ENCODE measurements at places on chromosomes 7 and 10. TPM values are rescaled to one million over a fixed set of nuclear protein-coding genes. Genes with fewer than 3 reads are reported as not detected.

Gene LRGUK
- 0.19 TPM for total RNA-seq

Gene SLC26A3
- total RNA-seq, result 0.33 TPM

Gene CDK1
- total RNA-seq, result 1.5 TPM

Gene GNGT1
- total RNA-seq, result not detected

Gene RAMP3
- 30.7 TPM for total RNA-seq

Gene CALCR
- total RNA-seq, result 0.08 TPM

Gene FAM3C
- total RNA-seq, result 46.2 TPM

Gene ITGA8
- 1.7 TPM for total RNA-seq

Gene OR2A7
- total RNA-seq, result 0.16 TPM

Gene SLC16A9
- 1.1 TPM for total RNA-seq

Gene ZNF503
- 5.9 TPM for total RNA-seq

Gene MRPS17
- 19.4 TPM for total RNA-seq

DNA sequence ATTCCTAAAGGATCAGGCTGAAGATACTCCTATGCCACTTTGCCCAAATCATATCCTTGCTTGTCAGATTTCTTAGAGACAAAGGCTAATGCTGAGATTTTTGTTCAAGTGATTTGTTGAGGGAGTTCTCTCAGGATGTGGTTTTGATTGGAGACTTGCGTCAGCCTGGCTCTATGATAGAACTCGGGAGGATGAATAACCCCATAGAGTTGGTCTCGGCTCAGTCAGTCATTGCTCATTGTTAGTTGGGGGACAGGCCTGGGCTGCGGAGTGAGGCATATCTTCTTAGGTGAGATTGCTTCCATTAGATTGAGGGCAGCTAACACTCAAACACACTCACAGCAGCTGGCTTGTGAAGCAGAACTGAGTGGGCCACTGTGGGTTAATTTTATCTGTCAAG is 203.4 kb downstream of the KIF20B start:
- H3K27me3 ChIP-seq, result no peaks in the 10 kb centered on the region
- H3K36me3 ChIP-seq, result no peaks in the 10 kb centered on the region
- H3K27ac ChIP-seq, result no peak overlapping the region
- H3K4me3 ChIP-seq, result no peak overlapping the region
- no peaks in the 10 kb centered on the region for H3K4me1 ChIP-seq

DNA sequence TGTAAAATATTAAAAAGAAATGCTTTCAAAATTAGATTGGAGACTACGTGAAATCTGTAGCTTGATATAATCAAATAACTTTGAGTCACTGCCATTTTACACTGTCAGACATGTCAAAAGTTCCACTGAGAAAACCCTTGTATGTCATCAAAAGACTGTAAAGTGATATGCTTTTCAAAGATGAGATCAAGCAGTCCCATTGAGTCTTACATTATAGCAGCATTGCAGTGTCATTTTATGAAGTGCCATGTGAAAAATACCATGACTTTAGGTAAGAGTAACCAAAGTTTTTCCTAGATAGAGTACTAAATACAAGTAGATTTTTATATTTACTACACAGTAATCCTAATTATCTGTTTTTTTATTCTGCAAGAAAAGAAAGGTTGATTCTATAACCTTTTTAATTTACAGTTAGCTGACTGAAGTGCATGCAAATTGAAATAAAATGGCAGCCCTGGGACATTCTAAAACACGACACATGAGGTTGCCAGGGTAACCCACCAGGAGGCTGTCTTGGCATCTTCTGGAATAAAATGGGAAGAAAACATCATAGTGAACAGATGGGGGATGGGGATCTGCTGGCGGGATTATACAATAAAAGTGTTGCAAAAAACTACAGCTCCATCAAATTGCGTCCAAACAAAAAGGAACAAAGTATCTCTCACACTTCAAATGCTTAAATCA is 91.3 kb upstream of the TMEM106B start:
- no peaks in the 10 kb centered on the region for H3K27me3 ChIP-seq
- no peaks in the 10 kb centered on the region for H3K36me3 ChIP-seq
- DNase-seq, result no peak
- H3K4me3 ChIP-seq, result no peak overlapping the region

- H3K4me3 ChIP-seq, result no peak overlapping the region
- H3K27me3 ChIP-seq, result no peaks in the 10 kb centered on the region
Measured at GRCh38 chr10:110035070-110035921, 27.5 kb downstream of the ADD3 start.

GRCh38 chr7:108015740-108016139 is 12.8 kb upstream of the LAMB1 start:
- H3K27ac ChIP-seq, result no peak overlapping the region
- no peaks in the 10 kb centered on the region for H3K36me3 ChIP-seq
- H3K4me1 ChIP-seq, result peaks cover 30% of the 10 kb centered on the region
- H3K4me3 ChIP-seq, result no peak overlapping the region
- DNase-seq, result no peak

DNA sequence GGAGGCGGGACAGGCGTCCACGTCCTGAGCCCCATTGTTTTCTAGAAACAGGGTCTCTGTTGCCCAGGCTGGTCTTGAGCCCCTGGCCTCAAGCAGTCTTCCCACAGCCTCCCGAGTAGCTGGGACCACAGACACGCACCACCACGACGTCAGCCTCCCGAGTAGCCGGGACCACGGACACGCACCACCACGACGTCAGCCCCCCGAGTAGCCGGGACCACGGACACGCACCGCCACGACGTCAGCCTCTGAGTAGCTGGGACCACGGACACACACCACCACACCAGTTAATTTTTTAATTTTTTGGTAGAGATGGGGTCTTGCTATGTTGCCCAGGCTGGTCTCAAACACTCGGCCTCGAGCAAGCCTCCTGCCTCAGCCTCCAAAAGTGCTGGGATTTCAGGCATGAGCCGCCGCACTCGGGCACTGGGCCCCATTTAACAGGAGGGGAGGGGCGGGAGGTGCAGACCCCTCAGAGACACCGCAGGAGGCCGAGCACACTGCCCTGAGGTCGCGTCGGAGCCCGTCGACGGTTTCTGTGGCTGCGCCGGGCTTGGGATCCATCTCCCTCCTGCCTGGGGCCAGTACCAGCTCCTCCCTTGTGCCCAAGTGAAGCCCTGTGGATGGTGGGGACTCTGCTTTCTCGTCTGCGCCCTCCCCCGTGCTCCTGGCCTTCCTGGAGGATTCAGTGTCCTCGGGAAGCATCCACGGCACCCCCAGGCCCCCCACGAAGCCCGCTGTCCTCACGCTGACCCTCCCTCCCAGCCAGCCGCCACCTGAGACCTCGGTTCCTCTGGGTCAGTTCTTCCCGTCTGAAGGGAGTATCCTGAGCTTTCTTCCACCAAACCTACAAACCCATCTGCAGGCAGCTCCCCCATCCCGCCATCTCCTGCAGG is 13.0 kb downstream of the FAM20C start:
- H3K27ac ChIP-seq, result no peak overlapping the region
- H3K27me3 ChIP-seq, result no peaks in the 10 kb centered on the region
- peaks cover 54% of the 10 kb centered on the region for H3K36me3 ChIP-seq

GRCh38 chr10:128083191-128083895 is 42.9 kb downstream of the MKI67 start:
- H3K4me1 ChIP-seq, result no peaks in the 10 kb centered on the region
- H3K4me3 ChIP-seq, result no peak overlapping the region
- H3K27ac ChIP-seq, result no peak overlapping the region
- peaks cover 53% of the 10 kb centered on the region for H3K36me3 ChIP-seq
- peaks cover 3% of the 10 kb centered on the region for H3K27me3 ChIP-seq
- DNase-seq, result no peak

- no peak overlapping the region for H3K4me3 ChIP-seq
- H3K4me1 ChIP-seq, result peaks cover 3% of the 10 kb centered on the region
- no peak for DNase-seq
Measured at GRCh38 chr7:122103064-122103463, 41.0 kb downstream of the AASS start.

DNA sequence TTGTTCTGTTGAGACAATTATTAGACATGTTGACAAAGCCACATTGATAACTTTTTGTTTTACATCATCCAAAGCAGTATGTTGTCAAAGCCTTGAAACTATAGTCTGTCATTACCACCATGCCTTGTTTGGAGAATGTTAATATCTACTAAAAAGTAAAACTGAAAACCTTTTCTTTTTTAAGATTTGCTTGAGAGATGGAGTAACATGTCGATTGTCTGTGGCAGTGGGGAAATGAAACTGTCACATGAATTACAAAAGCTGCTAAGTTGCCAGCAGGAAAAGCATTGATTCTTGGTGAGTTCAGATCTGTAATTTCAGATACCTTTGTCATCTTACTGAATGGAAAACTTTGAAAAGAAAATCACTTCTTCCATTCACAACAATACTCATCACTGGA is 69.1 kb downstream of the TFPI2 start:
- H3K27ac ChIP-seq, result no peak overlapping the region
- DNase-seq, result no peak
- H3K4me1 ChIP-seq, result no peaks in the 10 kb centered on the region

DNA sequence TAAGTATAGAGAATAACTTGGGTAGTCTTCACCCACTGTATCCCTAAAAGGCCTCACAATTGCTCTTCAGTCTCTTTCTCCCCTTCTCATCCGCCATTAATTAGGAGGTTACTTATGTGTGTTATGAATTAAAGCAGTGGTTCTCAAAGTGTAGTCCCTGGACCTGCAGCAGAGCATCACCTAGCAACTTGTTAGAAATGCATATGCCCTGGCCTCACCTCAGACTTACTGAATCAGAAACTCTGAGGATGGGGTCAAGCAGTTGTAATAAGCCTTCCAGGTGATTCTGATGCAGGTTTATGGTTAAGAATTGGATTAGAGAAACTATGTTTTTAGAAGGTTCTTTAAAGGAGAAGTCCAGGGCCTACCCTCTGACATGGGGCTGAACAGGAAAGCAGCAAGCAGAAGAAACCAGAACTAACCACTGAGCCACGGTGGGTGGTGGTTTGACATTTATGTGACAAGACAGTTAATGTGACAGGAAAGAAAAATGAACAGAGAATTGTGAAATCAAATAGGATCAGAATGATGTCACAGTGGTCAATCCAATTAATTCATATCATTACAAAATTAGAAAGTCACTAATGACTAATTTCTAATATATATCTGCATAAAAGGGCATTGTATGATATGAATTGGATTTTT is 37.6 kb downstream of the ENTPD1 start:
- DNase-seq, result no peak
- H3K27me3 ChIP-seq, result no peaks in the 10 kb centered on the region
- no peaks in the 10 kb centered on the region for H3K36me3 ChIP-seq
- H3K4me1 ChIP-seq, result peaks cover 29% of the 10 kb centered on the region

DNA sequence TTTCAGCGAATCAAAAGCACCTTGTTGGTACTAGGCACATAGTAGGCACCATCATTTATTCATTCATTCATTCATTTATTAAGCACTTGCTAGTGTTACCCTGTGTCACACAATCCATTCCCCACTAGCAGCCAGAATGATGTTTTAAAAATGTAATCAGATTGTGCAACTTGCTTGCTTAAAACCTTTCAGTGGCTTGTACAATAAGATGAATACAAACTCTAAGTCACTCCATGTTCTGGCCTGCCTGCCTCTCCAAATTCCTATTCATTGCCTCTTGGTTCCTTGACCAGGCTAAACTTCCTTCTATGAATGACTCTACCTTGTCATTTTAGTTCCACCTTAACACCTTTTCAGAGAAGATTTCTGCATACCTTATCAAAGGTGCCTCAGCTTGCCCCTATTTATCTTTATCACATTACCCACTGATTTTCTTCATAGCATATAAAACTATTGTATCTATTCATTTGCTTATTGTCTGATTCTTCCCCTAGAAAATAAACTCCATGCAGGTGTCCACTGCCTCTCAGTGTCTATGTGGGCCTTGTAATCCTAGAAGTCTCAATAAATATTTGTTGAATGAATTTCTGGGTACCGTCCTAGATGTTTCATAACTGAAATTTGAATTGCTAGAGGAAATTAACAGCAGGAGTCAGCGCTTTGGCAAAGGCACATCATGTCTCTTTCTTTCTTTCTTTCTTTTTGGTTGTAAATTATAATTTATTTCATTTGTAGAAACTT is 169.5 kb downstream of the TMEM26 start:
- H3K27ac ChIP-seq, result peak overlapping the region; percentile 7
- no peaks in the 10 kb centered on the region for H3K4me1 ChIP-seq
- DNase-seq, result no peak

DNA sequence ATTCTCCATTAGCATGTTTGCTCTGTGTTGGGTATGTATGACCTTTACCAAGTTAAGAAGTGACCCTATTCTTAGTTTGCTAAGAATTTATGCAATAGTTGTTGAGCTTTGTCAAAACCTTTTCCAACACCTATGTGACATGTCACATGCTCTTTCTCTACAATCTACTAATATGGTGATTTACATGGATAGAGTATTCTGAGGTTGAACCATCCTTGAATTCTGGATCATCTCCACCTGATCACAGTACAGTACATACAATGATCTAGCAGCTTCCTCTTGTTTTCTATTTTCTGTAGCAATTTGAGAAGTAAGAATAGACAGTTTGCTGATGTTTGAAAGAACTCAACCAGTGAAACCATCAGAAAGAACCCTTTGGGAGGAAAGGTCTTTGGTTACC is 101.2 kb upstream of the PDGFA start:
- DNase-seq, result no peak
- no peaks in the 10 kb centered on the region for H3K4me1 ChIP-seq
- H3K27me3 ChIP-seq, result no peaks in the 10 kb centered on the region
- peaks cover 10% of the 10 kb centered on the region for H3K36me3 ChIP-seq
- H3K4me3 ChIP-seq, result no peak overlapping the region
- H3K27ac ChIP-seq, result no peak overlapping the region

- no peak for DNase-seq
- no peaks in the 10 kb centered on the region for H3K36me3 ChIP-seq
- no peak overlapping the region for H3K4me3 ChIP-seq
- no peaks in the 10 kb centered on the region for H3K27me3 ChIP-seq
Measured at GRCh38 chr7:64651203-64651602, 14.7 kb upstream of the ZNF107 start.

- H3K27ac ChIP-seq, result no peak overlapping the region
- H3K27me3 ChIP-seq, result no peaks in the 10 kb centered on the region
- H3K4me1 ChIP-seq, result no peaks in the 10 kb centered on the region
Measured at GRCh38 chr7:95276114-95276513, 48.2 kb downstream of the PON1 start.

GRCh38 chr7:44283381-44284211 is 41.8 kb downstream of the CAMK2B start:
- H3K4me3 ChIP-seq, result no peak overlapping the region
- H3K27me3 ChIP-seq, result no peaks in the 10 kb centered on the region
- peak overlapping the region; percentile 83 for H3K27ac ChIP-seq

DNA sequence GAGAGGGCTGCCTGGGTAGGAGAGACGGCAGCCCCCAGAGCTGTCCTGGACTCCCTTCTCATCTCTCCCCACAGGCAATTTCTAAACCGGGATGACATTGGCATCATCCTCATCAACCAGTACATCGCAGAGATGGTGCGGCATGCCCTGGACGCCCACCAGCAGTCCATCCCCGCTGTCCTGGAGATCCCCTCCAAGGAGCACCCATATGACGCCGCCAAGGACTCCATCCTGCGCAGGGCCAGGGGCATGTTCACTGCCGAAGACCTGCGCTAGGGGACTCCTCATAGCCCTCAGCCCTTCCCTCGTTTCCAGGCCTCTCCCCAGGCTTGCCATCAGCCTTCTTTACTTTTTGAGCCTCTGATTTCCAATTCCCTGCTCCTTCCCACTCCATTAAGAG is 2.6 kb downstream of the ATP6V1F start:
- no peak for DNase-seq
- H3K27me3 ChIP-seq, result peaks cover 8% of the 10 kb centered on the region
- peaks cover 17% of the 10 kb centered on the region for H3K36me3 ChIP-seq
- peaks cover 53% of the 10 kb centered on the region for H3K4me1 ChIP-seq
- no peak overlapping the region for H3K27ac ChIP-seq

Measured in left ventricle myocardium inferior (tissue), 1 donor.